ENCODE measurements at places on chromosomes 6 and 20.

- DNase-seq: no peak
Observed at GRCh38 chr6:127207591-127208120, 59.0 kb upstream of the RNF146 start.

GRCh38 chr6:34556031-34556471 is at the start of gene SPDEF:
TSS of gene SPDEF (minus strand) at chr6:34556329. CDS start at chr6:34544455, 11,874 bp downstream.
- DNase-seq: no peak

DNA sequence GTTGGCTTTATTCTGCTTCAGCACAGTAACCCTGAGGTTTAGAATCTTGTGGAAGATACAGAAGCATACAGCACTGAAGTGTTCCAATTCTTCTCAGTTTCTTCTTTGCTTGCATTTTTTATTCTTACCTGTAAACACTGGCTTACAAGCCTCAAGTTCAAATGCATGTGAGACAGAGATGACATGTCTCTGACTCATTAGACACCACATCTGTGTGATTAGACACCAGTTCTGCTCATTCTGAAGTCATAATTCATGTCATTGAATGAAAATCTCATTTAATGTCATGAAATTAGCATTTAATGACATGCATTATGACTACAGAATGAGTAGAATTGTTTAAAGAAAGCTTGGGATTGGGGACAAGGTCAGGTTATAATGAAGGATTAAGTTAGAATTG is 5.8 kb downstream of the GZF1 start:
- DNase-seq: no peak

GRCh38 chr6:25925876-25926275 is 4.6 kb downstream of the SLC17A2 start:
- DNase-seq: no peak

- no peak for DNase-seq
Observed at GRCh38 chr6:114638341-114638740, 295.5 kb upstream of the HS3ST5 start.

DNA sequence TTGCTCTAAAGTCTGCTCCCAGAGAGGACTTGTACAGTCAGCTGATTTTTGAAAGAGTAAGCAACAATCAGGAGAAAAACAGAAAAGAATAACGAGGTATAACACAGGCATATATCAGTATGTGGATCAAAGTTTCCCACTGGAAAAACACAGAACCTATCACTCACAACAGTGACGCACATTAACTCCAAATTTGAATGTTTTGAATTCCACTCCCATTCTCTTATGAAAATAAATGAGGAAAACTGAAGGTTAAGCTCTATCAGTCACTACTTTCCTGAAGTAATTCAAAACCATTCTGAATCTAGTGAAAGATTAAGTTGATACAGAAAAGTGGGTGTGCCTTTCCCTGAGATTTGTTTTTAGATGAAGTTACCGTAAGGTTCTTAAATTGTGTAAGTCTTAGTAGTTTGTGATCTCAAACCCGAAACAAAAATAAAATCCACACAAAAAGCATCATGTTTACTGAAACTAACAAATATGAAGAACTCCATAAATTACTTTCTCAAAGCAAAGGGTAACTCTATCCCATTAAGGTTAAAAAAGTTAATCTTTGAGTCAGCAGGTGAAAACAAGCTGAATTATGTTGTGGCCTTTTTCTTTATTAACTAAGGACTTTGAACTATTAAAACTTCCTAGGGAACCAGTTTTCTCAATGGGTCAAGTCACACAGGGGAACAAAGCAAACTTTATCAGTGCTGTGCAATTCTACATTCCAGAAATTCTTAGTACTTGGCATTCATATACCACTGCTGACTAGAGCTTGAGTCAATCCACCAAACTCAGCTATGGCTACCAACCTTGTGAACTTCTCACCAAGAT is 115.7 kb downstream of the OGFRL1 start:
- no peak for DNase-seq

DNA sequence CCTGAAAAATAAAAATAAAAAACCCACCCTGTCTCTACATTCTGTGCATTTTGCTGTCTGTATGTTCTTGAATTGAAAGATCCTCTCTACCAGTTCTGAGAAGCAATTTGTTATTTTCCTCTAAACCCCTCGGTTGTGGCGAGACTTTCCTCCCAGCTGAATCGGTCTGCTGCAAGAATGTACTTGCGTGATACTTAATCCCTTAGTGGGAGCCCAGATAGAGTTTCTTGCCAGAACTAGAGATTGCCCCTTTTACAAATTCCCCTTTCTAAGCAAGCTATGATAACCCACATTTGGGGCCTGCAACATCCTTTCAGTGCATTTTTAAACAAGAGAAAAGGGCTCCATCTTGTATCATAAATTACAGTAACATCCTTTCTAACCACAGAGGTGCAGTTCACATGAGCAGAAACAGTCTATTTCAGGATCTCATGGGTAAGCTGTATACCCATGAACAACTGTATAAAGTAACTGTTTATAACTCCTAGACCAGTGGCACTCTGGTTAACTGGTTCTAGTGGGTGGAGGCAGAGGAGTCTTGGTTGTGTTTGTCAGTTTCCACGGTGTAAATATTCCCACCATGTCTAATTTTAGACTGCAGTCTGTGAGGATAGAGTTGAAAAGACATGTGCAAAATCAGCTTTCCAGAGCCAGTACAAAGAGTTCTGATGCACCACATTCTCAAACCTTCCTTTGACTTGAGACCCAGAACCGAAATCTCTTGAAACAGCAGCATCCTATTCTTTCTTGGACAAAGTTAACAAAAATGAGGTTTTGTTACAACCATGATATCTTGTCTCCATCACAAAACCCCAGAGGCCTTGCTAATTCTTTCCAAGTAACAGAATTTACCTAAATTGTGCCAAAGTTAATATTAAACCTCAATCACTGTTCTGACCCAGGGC is 113.1 kb upstream of the ZNF217 start:
- no peak for DNase-seq

DNA sequence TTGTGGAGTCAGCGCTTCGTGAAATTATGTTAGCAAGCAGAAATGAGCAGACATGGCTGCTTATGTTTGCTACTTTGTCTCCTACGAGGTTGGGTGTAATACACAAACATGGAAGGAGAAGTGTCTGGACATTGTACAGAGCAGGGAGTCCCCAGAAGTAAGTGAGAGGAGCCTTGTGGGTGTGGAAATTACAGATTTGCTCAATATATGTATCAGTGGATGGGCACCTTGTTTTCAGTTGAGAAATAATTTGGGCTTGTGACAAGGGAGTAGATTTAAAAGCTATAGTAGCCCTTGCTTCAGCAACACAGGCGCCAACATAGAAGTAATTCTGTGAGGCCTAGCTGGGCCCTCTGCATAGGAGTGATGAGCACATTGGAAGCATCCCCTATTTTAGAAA is 49.2 kb downstream of the HECA start:
- no peak for DNase-seq

DNA sequence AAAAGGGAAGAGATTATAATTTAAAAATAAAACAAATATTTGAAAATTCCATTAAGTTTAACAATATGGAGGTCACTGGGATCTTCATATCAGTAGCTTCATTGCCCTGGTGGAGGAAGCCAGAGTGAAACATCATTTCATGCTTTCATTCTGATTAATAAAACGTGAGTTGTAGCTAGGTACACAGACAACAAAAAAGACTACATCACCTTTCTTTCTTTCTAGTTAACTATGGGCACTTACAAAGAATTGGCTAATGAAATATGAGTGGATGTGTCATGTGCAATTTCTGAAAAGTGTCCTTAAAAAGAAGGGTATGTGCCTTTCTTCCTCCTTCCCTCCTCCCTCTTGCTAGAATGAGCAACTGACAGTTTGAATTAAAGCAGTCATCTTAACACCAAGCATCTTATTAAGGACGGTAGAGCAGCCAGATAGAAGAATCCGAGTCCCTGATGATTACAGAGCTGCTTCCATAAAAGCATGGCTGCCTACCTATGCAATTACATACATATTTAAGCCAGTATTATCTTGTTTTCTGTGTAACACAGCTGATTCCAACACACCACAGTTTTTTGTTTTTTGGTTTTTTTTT is 3.4 kb downstream of the SERAC1 start:
- no peak for DNase-seq

GRCh38 chr6:133594652-133595110 is 294.2 kb upstream of the TCF21 start:
- no peak for DNase-seq

DNA sequence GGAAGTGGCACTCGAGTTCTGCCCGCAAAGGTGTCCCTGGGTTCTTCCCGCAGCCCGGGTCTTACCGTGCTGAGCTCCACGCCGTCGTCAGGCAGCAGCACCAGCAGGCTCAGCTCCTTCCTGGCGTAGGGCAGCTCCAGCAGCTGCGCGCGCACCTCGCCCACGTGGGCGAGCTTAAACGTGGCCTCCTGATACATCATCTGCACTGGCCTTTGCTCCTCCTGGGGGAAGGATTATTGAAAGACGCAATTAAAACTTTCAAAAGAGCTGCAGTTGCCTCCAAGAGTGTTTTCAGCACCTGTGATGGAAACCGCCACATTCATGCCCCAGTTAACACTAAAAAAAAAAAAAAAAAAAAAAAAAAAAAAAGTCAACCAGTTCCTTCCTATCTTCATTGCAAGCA is 11.3 kb downstream of the SERPINB9 start:
- DNase-seq: no peak

DNA sequence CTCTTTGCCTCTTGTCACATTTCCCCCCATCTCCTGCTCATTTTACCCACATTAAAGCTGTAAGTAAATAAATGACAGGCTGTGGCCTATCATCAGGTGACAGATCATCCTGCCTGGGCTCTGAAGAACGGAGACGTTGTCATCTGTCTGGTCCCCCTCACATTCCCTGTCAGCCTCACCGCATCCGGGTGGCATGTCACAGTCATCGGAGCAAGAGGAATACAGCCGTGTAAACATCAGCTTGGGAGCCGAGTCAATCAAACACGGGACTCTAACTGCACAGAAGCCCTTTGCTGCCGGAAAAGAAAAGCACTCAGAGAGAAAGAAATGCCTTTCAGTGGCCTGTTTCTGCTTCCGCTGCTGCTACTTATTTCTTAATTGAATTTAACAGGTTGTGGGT is 371.9 kb upstream of the ID4 start:
- DNase-seq: no peak

DNA sequence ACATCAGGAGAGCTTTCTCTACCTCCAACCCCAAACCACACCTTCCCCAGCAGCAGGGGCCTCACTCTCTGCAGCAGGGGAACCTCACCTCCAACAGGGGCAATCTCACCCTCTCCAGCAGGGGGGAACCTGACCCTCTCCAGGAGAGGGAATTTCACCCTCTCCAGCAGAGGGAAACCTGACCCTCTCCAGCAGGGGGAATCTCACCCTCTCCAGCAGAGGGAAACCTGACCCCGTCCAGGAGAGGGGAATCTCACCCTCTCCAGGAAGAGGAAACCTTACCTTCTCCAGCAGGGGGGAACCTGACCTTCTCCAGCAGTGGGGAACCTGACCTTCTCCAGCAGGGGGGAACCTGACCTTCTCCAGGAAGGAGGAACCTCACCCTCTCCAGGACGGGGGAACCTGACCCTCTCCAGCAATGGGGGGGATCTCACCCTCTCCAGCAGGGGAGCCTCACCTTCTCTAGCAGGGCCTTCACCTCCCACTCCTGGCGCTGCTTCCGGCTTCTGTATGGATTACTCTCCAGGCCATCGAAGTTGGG is 3.1 kb downstream of the B3GALT4 start:
- no peak for DNase-seq

- no peak for DNase-seq
Observed at GRCh38 chr6:125014661-125014957, 52.4 kb downstream of the RNF217 start.

- DNase-seq: no peak
Observed at GRCh38 chr6:159110013-159110412, 59.2 kb upstream of the FNDC1 start.

DNA sequence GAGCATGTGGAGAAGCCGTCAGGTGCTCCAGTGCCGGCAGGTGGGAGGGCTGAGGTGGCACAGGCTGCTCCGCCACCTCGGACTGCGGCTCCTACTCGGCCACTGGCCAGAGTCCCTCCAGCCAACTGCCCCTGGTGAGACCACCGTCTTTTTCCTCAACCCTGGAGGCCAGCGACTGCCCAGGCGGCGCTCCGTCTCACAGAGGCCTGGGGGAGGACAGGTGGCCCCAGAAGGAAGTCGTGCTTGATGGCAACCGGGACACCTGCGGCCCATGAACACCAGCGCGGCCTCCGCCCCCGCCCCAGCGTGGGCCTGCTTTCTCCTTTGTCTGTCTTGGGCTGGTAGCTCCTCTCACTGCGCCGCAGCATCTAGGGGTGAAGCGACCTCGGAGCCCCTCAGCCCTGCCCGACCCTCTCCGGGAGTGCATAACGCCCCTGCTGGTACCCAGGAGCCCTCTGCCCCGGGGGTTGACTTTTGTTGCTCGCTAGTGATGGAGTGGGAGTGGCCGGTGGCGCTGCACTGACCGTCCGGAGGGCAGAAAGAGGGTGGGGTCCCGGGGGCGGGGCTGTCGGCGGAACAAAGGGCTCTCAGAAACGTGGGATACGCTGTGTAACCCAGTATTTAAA is 706 bp upstream of the TUBB2B start:
- DNase-seq: no peak

GRCh38 chr6:4581468-4582385 is 194.5 kb upstream of the CDYL start:
- DNase-seq: no peak

DNA sequence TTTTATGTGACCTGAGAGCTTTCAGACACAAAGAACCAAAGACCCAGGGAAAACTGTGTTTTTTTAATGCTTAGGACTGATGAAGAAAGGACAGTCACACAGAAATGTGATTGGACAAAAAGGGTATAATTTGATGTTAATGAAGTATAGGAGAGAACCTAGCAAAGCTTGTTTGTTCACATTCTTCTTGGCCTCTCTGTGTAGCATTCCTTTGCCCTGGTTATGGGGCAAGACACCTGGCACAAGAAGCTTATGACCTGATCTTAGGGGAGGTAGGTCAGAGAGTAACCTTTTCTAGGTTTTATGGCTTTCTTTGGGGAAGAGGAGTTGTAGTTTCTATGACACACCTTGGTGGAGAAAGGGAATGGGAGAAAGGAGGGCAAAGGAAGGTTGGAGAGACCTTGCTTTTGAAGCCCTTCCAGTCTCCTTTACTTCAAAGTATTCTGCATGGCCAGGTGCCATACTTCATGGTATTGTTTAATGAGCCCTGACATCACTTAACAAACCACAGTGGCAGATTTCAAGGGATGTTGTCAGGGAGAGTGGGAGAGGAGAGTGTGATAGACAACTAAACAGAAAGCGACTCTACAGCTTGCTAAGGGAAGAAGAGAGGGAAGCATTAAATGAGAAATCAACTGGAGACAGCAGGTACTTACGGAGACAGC is 701.8 kb upstream of the FLRT3 start:
- no peak for DNase-seq

- DNase-seq: no peak
Observed at GRCh38 chr20:3166913-3167342, 6.4 kb downstream of the LZTS3 start.

DNA sequence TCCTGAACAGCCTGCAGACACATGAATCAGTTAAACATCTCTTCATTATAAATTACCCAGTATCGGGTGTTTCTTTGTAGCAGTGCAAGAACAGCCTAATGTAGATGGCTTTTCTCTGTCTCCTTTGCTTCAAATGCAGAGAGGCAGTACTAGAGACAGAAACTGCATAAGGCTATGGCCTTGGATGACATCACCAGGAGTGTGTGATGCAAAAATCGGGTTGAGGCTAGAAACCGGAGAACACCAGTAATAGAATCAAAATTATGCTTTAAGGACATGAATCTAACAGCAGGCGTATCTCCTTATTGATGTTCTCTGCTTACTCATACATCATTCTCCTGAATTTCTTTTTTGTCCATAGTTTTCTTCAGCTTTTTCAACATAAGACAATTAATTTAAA is 49.3 kb upstream of the FLRT3 start:
- no peak for DNase-seq

Data from ovary (tissue), 10 donors.